NCI-H146 (cell line): ENCODE measurements at places on chromosomes 4 and X.
A peak's percentile ranks its signal among the peaks of the same experiment; 100 is the strongest.

- no peak for DNase-seq
Observed at GRCh38 chr4:118360106-118360505, 7.3 kb upstream of the PRSS12 start.

GRCh38 chr4:95283320-95283719 lies 265.5 kb downstream of the UNC5C start:
- DNase-seq = no peak

DNA sequence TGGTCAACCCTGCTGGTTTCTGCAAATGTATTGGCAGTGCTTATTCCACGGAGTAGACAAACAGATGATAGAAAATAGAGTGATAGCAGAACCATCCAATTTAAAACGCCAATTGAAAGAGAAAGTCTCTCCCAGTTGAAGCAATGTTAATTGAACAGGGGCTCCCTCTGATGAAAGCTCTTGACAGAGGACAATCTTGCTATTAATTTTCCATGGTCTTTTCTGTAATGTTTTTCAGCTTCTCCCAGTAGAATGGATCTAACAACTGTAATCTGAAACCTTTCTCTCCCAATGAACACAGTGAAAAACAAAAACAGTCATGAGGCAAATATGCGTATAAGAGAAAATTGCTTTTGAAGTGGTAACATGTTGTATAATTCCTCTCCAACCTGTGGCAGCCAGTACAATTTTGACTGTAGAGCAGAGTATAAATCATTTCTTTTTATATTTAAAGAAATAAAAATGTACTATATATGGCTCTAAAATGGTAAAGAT lies 225.1 kb upstream of the GALNTL6 start:
- peak; percentile 9 for DNase-seq

DNA sequence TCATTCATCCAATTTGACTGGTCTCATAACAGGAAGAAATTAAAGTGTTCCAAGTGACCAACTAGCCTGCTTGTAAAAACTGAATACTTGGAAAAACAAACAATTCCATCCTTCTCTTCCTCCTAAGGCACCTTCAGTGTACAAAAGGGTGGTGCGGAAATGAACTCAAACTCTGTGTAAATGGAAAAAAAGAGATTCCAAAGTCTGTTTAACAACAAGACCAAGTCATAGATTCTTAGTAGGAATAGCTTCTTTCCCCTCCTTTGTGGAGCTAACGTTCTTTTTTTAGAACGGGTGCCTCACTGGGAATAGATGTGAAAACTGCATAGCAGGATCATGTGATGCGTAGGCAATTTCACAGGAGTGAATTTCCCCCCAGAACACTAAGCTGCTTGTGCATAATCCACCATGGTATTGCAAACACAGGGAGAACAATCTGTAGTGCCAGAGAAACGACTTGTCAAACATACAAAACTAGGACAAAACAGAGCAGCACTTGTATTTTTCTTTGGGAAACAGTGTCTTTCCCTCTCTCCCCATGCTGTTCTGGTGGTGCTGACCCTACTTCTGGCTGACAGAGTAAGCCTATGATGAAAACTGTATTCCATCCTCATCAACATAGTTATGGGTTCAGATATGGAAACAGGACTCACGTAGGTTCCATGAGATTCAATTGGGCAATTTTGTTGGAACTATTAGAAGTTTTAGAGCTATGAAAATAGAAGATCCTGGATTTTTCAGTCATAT lies 13.2 kb upstream of the SOD3 start:
- DNase-seq = no peak

GRCh38 chr4:146340798-146341197 lies 126.5 kb downstream of the REELD1 start:
- DNase-seq = no peak
